Muscle of back (tissue), 13 donors: ENCODE measurements at places on chromosomes 5 and 9. TPM values are rescaled to one million over a fixed set of nuclear protein-coding genes. Genes with fewer than 3 reads are reported as not detected.

The PTGES gene
- 8.6 TPM for polyA plus RNA-seq

The FOXD4 gene
- 0.80 TPM for polyA plus RNA-seq

The LIFR gene
- 52.4 TPM for polyA plus RNA-seq

The LRRC19 gene
- 0.20 TPM for polyA plus RNA-seq

The SERINC5 gene
- polyA plus RNA-seq, result 16.6 TPM

The TCOF1 gene
- polyA plus RNA-seq, result 24.8 TPM

The PFN3 gene
- not detected for polyA plus RNA-seq

The ECSCR gene
- 29.4 TPM for polyA plus RNA-seq

The KCNV2 gene
- polyA plus RNA-seq, result 0.24 TPM

The MARCHF3 gene
- 8.9 TPM for polyA plus RNA-seq
